ENCODE measurements at places on chromosomes 5 and 9.

DNA sequence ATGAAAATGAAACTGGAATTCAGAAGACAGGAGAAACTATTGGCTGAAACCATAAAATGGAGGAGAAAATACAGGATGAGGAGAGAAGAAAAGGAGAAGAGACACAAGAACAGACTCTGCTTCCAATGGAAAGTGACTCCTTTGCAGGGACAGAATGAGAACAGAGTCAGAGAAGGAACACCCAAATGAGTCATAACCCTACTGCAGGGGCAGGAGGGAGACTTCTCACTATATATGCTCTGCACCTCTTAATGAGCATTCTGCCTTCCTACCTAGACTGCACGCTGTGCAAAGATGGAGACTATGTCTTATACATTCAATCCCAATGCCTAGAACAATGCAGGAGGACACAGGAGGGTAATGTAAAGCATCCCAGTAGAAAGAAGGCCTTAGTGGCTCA is 2.1 kb downstream of the SAXO1 start:
- DNase-seq = no peak

DNA sequence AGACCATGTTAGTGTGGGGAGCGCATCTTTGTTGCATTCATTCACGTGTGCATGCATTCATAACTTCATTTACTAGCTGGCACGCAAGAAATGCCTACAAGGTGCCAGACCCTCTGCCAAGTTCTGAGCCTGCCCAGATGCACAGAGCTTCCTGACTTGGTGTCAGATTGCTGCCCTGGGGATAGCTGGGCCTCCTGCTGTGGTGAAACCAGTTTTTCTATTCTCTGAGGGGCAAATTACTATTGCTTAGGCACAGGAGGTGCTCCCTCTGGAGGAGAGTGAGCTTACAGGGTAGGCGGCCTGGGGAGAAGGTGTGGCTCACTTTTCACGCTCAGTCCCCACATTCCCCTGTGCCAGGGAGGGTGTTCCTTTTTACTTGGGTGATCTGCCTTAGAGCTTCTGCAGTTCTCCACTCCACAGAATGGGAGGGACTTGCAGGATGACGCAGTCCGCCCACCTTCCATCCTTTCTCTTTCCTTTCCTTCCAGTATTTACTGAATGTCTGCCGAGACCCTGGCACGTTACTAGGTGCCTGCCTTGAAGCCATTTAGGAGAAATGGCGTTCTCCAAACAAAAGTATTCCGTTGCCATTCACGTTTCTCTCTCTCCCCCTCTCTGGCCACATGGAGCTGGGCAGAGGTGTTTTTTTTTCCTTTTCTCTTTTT is 27.9 kb upstream of the CTNNA1 start:
- DNase-seq = peak; percentile 94

GRCh38 chr5:116631147-116631546 is 56.5 kb upstream of the SEMA6A start:
- no peak for DNase-seq

GRCh38 chr5:105630803-105631202 is 2039.9 kb downstream of the EFNA5 start:
- DNase-seq = no peak

GRCh38 chr5:151151793-151152192 is 5.8 kb downstream of the ANXA6 start:
- DNase-seq = no peak
